ENCODE measurements at places on chromosomes 4 and X.

DNA sequence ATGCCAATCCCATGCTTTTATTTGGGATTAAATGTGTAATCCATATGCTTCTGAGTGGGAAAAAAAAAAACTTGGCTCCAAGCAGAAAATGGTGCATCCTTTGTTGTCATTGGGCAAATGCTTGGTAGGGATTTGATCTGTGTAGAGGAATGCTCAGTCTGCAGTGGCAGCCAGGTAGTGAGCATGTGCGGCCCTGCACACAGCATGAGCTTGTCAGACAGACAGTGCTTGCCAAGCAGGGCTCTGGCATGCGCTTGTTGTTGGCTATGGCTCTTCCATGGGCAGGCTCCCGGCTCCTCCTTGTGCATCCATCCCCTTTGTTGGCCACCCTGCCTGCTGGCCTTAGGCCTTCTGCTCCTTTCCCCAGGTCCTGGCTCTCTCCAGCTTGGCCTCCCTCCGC, 130.3 kb downstream of the GPR143 start:
- no peak for DNase-seq

GRCh38 chr4:128527351-128527750, 239.7 kb upstream of the PGRMC2 start:
- DNase-seq: no peak

DNA sequence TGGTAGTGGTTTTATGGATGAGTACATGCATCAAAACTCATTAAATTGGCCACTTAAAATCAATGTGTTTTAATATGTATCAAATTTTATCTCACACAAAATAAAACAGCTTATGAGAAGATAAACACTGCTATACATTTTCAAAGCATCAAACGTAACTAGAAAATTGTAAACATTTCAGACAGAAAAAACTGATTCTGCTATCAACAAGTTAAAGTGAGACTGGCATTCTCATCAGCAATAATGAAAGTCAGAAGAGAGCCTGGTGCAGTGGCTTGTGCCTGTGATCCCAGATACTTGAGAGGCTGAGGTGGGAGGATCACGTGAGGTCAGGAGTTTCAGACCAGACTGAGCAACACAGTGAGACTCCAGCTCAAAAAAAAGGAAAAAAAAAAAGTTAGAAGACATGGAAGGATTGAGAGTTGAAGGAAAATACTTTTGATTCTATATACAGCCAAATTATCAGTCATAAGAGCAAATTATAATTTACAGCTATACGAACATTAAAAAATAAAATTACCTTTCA, 2.9 kb downstream of the TBCK start:
- DNase-seq: no peak

DNA sequence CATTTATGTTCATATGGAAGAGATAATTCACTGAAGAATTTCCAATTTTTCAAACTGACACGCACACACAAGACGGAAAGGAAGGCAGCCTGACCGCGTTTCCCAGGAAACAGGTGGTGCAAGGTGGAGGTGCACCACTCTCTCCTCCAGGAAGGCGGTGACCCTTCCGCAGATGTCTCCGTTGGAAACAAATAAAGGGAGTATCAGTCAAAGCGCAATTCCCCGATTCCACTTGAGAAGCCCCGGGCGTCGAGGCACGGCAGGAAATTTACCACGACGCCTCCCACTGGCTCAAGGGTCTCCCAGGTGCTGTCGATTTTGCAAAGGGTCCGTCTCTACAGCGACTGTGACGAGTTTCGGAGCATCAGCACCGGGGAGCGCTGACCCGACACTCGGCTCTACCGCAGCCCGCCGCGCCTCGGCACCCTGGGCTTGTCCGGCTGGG, 770 bp upstream of the TIGD2 start:
- no peak for DNase-seq

DNA sequence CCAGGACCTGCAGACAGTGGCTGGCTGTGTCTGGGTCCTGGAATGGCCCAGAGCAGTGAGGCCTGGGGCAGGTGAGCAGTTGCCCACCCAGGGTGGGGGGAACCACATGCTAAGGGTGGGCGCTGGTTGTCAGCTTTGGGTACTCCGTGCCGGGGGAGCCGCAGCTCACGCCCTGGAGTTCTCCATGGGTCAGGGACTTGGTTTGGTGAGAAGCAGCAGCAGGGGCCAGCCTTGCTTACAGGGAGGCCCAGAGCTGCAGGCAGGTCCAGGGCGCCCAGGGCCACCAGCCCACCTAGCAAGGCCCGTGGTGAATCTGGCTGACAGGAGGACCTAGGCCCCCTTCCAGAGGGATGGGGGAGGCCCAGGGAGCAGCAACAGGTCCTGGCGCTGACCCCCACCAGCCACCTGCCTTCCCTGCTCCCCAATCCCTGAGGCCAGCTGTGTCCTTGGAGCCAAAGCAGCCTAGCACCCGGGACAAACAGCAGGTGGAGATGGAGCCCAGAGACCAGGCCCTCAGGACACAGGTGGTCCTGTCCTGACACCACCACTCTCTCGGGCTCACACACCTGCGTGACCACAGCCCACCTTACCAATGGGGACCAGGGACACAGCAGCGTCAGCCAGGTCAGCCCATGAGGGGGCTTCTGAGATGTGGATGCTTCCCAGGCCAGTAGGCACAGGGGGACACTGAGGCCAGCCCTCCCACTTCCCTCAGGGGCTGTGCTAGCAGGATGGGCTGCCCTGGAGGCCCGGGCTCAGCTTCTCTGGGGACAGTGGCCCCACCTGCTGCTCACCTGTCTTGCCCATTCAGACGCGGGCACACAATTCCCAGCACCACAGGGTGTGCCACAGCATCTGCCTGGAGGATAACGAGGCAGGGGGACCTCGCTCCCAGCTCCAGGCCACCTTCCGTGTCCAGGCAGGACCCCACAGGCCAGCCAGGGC, 3.5 kb downstream of the MXD4 start:
- no peak for DNase-seq

DNA sequence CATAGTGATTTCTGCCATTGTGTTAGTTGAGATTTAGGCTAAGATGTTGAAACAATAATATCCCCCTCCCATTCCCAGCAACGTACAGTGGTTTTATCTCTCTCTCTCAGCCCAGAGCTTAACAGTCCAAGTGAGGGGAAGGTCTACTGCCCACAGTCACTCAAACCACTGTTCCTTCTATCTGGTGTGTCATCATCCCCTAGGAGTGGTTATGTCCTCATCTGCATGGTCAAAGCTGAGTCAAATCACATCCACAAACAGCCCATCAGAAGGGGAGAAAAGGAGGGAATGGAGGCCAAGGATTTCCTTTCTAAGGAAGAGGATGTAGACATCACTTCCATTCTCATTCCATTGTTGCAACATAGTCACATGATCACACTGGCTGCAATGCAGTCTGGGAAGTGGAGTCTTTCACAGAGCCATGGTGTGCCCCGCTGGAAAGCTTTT, 42.8 kb upstream of the CHRNA9 start:
- no peak for DNase-seq

- DNase-seq: no peak
These were observed 150.1 kb downstream of the COMMD8 start for GRCh38 chr4:47313384-47313783.

- DNase-seq: peak; percentile 19
These were observed 87.6 kb downstream of the GAB1 start for GRCh38 chr4:143424276-143424675.

DNA sequence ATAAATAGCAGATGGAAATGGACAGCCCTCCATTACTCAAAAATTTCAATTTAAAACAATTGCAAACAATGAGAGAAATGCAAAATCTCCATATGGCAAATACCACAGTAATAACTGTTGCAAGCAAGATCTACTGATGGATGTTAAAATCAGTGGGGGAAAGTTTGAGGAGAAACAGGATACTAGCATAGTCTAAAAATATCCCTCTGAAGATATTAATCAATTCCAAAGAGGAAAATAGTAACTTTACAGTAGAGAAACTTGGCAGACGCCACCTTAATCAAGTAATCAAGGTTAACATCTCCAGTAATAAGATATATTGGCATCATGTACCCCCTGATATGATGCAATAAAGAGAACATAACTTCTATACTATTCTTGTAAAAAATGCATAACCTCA, 344.8 kb downstream of the ZNF674 start:
- DNase-seq: peak; percentile 21

DNA sequence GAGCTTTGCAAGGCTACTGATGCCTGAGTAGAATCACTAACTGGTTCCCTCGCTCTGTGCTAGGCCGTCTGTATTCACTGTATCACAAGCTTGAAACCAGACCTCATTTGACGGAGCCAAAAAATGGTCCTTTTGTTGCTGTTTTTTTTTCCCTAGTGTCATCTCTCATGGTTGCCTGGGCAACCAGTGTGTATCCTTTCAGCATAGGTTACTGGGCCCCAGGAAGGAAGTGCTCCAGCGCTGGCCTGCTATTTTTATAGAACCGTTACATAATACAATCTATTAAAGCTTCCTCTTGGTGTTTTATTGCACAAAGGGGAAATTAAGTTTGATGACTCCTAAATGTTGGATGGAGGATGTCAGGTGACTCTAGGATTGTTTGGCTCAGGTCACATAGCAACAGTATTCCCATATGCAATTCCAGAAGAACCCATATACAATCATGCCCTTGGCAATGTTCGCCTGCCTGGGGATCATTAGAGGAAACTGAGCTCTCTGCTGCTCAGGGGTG, 220.4 kb downstream of the SPRY1 start:
- DNase-seq: no peak

GRCh38 chr4:8592366-8593263, at the start of gene CPZ:
CPZ (plus strand) TSS chr4:8592765; CDS start chr4:8592834, 69 bp downstream.
- DNase-seq: peak; percentile 1

Data from fibroblast of skin of left quadriceps (primary cell).